ENCODE measurements at places on chromosomes 2 and 18.

DNA sequence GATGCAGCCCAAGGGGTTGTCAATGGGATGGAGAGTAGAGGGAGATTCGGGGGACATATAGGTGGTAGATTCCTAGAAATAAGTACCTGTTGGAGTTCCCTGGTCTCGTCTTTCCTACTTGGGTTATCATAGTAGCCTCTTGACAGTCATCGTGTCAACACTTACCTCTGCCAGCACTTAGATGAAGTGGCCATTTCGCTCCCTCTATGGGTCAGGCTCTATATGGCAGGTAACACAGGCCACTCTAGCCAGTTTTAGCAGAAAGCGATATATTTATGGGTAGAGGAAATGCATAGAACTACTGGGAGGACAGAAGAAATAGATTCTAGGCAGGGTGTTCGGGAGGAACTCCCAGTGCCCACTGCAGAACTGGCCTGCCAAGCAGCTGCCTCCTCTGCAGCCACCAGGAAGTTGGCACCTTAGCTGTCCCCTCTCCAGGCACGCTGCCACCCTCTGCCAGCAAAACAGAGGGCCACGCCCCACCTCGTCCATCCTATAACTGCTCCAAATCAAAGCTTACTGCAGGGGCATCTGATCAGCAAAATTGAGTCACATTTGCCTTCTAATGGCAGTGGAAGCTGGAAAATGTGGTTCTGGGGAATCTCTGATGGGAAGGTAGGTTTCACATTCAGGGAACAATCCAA lies 181.3 kb downstream of the INSIG2 start:
- no peaks in the 10 kb centered on the region for H3K36me3 ChIP-seq
- no peaks in the 10 kb centered on the region for H3K27me3 ChIP-seq
- DNase-seq, result no peak
- no peak overlapping the region for H3K4me3 ChIP-seq
- H3K27ac ChIP-seq, result no peak overlapping the region

- no peak overlapping the region for H3K4me3 ChIP-seq
- no peak overlapping the region for H3K27ac ChIP-seq
- DNase-seq, result no peak
- no peaks in the 10 kb centered on the region for H3K4me1 ChIP-seq
These were observed 12.9 kb downstream of the SIX2 start for GRCh38 chr2:44996356-44996755.

- no peak overlapping the region for H3K27ac ChIP-seq
- H3K27me3 ChIP-seq, result no peaks in the 10 kb centered on the region
- H3K4me1 ChIP-seq, result no peaks in the 10 kb centered on the region
- no peak for DNase-seq
These were observed 34.2 kb downstream of the FBXO36 start for GRCh38 chr2:229956491-229956890.

GRCh38 chr2:178269438-178270224 lies 75.3 kb downstream of the OSBPL6 start:
- H3K27ac ChIP-seq, result no peak overlapping the region
- DNase-seq, result no peak
- H3K27me3 ChIP-seq, result no peaks in the 10 kb centered on the region
- no peak overlapping the region for H3K4me3 ChIP-seq
- no peaks in the 10 kb centered on the region for H3K4me1 ChIP-seq
- no peaks in the 10 kb centered on the region for H3K36me3 ChIP-seq

- no peak overlapping the region for H3K4me3 ChIP-seq
- no peaks in the 10 kb centered on the region for H3K36me3 ChIP-seq
- H3K27me3 ChIP-seq, result no peaks in the 10 kb centered on the region
- no peak overlapping the region for H3K27ac ChIP-seq
- DNase-seq, result no peak
These were observed 293.8 kb downstream of the LRRTM4 start for GRCh38 chr2:77228391-77228790.
